ENCODE measurements at places on chromosomes 3 and 15.

- no peak for DNase-seq
Measured at GRCh38 chr15:36251450-36251849, 328.0 kb upstream of the CDIN1 start.

GRCh38 chr3:168473334-168473890 is 377.7 kb upstream of the GOLIM4 start:
- DNase-seq = no peak

- no peak for DNase-seq
Measured at GRCh38 chr3:152737021-152737908, 97.7 kb upstream of the P2RY1 start.

DNA sequence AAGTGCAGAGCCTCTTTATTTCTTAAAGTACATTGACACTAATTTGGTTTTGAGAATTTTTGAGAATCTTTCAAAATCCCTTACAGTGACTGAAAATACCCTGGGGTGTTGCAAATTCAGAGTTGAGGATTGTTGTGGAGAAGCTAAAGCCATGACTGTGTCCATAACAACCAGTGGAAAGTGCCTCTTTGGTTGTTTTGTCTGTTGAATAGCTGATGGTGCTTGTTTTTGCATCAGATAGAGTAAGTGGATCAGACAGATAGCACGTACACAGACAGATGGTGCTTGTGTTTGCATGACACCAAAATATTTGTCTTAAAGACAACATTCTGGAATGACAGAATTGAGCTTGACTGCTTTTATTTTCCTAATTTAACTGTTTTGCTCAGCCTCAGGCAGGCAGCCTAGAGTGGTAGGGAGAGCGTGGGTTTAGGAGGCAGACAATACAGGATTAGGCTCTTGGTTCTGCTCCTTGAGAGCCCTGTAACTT is 265.0 kb downstream of the IL20RB start:
- DNase-seq = no peak

- no peak for DNase-seq
Measured at GRCh38 chr3:71380096-71380495, 203.4 kb downstream of the FOXP1 start.

- peak; percentile 80 for DNase-seq
Measured at GRCh38 chr15:40046721-40047414, 7.9 kb upstream of the SRP14 start.

GRCh38 chr3:146967783-146968182 is 362.6 kb upstream of the PLSCR5 start:
- DNase-seq = no peak

- DNase-seq = peak; percentile 42
Measured at GRCh38 chr3:155323063-155323666, 29.7 kb upstream of the STRIT1 start.

GRCh38 chr3:66831931-66832330 is 166.2 kb upstream of the KBTBD8 start:
- DNase-seq = no peak

- DNase-seq = no peak
Measured at GRCh38 chr3:123552095-123552714, 32.6 kb downstream of the HACD2 start.

DNA sequence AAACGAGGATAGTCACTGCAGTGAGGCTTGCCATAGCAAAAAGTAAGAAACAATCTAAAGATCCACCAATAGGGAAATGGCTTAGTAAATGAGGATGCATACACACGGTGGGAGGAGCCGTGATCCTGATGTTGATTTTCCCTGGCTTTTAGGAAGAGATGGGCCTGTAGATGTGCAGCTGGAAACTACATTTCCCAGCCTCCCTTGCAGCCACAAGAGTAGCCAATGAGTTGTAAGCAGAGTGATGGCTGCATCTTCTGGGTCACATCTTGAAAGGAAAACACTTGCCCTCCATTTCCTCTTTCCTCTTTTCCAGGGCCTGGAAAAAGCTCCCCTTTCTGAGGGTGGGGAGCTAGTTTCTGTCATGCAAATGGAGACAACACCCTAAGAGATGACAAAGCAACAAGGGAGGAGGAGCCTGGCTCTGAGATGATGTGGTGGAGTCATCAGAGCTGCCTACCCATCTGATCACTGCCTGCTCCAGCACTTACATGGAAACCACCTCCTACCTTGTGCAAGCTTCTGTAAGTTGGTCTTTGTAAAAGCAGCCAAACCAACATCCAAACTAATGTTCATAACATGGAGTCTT is 139.1 kb downstream of the TLE3 start:
- no peak for DNase-seq

DNA sequence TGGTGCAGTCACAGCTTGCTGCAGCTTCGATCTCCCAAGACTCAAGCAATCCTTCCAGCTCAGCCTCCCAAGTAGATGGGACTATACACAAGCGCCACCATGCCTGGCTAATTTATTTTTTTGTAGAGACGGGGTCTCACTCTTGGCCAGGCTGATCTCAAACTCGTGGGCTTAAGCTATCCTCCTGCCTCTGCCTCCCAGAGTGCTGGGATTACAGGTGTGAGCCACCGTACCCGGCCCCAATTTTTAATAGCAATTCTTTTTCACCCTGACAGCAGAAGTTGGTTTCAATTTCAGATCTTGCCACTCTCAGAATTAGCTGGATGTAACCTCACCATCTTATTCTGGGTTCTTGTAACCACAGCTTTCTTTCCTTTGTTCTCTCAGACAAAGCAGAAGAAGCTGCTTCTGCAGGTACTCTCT is 64.8 kb downstream of the TRIM71 start:
- DNase-seq = no peak

- DNase-seq = no peak
Measured at GRCh38 chr3:66463730-66464511, 36.9 kb downstream of the LRIG1 start.

GRCh38 chr3:184259878-184260723 is 1.3 kb downstream of the CAMK2N2 start:
- peak; percentile 12 for DNase-seq

- no peak for DNase-seq
Measured at GRCh38 chr3:10766049-10766705, 49.9 kb upstream of the SLC6A11 start.

DNA sequence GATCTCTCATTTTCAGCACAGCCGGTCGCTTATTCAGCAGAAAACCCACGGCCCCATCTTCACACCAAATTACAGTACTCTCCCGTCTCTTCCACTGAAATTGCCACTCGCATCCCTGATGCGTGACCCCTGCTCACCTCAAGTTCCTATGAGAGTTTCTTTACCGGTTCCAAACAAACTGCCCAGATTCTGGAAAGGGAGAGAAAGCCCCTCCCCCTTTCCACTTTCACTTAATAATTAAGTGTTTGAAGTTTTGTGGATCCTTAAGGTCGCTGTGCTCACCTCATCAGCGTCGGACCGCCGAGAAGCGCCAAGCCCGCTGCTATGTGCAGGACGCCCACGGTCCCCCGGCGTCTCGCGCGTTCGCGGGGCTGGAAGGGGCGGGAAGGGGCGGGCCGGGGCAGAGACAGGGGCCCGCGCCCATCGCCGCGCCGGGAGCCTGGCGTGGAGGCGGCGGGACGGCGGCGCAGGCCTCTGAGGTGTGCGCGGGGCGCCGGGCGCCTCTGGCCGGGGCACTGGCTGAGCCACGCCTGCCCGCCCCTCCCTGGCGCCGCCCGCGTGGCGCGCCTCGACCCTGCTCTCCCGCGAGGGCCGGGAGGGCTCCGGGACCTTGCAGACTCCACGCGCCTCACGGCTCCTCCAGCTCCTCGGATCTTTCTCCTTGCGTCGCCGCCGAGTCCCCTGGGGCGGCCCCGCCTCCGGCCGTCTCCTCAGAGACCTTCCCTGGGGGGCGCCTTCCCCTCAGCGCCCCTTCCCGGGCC is at the start of gene GPR156:
TSS of gene GPR156 (minus strand) at position 476 of the 761 bp plus-strand sequence. CDS start 41,124 bp downstream, outside the sequence.
- no peak for DNase-seq

DNA sequence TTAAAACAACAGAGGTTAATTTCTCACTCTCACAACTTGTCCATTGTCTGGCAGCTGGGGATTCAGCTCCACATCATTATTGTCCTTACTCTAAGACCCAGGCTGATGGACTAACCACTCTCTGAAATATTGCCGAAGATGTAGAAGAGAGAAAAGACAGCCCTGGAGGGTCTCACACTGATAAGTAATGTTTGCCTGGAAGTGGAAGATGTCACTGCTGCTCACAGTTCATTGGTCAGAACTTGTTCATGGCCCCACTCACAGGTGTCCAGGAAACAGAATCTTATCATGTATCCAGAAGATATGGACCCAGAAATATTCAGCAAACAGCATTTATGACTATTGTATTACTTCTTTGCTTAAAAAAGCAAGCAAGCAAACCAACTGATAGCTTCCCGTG is 62.2 kb upstream of the LPP start:
- no peak for DNase-seq

GRCh38 chr15:67164401-67164791 is 90.1 kb downstream of the AAGAB start:
- peak; percentile 12 for DNase-seq

DNA sequence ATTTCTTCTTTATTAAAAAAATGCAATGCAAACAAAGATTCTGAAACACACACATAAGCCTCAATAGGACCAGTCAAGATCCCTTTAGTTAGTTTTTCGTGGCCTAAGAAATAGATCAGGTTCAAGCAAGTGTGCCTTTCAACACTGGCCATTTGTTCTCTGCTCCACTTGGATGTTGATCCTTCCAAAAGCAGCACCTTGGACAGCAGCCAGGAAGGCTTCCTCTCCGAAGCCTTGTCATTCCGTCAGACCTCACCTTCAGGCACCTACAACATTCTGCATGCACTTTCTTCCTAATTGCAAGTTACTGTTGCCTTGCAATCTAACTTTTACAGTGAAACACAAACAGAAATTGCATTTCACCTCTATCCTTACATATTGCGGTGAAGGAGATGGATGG is 155.9 kb upstream of the FEZF2 start:
- no peak for DNase-seq

- DNase-seq = peak; percentile 60
Measured at GRCh38 chr3:129611812-129612533, 5.5 kb upstream of the PLXND1 start.

DNA sequence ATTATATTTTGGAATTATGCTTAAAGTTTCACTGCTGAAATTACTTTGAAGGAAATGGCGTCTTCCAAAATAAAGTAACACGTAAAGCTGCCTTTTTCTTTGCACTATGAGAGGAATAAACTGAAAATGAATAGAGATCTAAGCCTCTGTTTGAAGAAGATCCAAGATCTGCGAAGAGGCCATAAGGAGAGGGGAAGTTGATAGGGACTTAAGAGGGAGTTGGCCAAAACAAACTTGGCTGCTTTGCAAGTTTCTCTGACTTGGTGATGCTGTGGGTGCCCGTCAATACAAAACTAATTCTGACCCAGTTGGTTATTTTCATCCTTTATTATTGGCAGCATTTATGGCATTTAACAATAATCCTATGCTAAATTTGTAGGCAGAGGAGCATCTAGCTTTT is 190.2 kb upstream of the GBE1 start:
- no peak for DNase-seq

DNA sequence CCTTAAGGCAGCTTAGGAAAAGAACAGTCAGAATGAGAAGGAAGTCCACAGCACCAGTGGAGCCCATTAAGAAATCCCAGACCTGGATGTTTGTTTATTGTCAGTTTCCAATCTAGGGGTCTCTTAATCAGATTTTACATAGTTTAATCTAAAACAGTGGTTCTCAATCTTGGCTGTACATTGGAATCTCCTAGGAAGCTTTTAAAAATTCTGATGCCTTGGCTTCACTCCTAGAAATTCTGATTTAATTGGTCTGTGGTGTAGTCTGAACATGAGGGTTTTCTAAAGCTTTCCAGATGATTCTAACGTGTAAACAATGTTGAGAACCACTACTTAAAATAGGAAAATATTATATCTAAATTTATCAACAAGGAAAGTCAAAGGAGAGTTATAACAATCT is 56.6 kb upstream of the SPRED1 start:
- no peak for DNase-seq

- DNase-seq = no peak
Measured at GRCh38 chr3:128312271-128312670, 154.4 kb downstream of the DNAJB8 start.

DNA sequence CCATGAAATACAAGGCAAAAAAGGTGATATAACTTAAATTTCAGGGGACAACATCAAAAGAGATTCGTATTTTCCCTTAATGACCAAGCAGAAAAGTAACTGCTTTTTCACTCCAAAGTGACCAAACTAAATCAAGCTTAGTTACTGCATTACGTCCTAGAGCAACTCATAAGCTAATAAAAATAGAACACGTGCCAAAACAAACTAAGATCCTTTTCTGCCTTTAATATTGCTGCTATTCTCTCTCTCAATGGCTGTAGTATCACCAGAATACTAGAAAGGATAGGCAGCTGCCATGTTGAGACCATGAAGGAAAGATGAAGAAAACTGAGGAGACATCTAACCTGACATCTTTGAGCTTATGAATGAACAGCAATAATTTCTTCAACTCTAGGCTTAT is 43.3 kb downstream of the UBXN7 start:
- DNase-seq = no peak

- DNase-seq = no peak
Measured at GRCh38 chr3:56633602-56634535, 49.2 kb downstream of the TASOR start.

DNA sequence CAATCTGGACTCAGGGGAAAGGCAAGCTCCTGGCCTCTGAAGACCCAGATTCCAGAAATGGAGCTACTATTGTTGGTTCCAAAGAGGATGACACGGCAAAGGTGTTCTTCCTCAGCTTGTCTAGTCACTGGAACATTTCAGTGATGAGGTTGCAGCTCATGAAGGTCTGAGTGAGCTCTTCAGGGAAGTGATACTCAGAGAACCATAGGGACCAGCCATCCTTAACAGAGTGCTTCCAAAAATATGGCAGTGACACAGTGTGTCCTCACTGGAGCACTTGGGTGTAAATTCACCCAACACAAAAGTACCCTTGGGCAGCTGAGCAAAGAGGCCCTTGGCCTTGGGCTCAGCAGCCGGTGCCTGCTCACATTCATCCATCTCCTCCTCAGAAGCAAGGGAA is 46.3 kb downstream of the SPTSSB start:
- DNase-seq = no peak

DNA sequence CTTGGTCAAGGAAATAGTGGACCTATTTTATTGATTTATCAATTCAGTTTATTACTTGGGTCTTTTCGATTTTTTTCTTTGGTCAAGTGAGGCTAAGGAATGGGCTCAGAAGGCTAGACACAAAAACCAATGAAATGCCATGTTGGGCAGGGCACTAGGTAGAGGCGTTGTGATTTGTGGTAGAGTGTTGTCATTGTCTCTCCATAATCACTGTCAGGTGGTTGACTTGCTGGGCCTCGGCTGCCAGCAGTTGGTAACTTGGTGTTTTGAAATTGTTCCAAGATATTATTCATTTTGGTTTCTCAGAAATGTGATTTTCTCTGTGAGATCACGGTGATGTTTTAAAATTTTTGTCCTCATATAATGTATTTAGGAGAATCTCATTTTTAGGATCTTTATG is 173.6 kb downstream of the KLHL25 start:
- DNase-seq = no peak

DNA sequence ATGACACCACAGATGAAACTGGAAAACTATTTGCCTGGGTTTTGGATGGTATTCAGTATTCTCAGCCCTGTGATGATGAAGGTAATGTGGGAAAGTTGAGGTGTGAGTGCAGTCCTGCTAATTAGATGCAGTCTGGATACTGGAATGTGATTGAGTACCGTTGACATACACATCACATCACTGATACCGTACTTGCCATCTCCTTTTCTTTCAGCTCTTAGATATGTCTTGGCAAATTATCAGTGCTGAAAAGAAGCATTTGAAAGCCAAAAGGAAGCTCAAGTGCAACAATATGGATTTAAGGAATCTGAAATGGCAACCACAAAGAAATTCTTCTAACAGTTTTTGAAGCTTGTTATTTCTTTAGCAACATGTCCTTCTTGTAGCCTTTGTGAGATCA is 381.4 kb upstream of the TGFBR2 start:
- no peak for DNase-seq

Data from kidney glomerular epithelial cell (primary cell).